SW 1271 (cell line): ENCODE measurements at places on chromosomes 5 and 9.

- no peak for DNase-seq
These were observed 149.7 kb upstream of the EFNA5 start for GRCh38 chr5:107820429-107820828.

GRCh38 chr9:17342696-17343095 is 207.9 kb downstream of the CNTLN start:
- DNase-seq = no peak

GRCh38 chr5:175365866-175366265 is 78.1 kb downstream of the DRD1 start:
- no peak for DNase-seq

DNA sequence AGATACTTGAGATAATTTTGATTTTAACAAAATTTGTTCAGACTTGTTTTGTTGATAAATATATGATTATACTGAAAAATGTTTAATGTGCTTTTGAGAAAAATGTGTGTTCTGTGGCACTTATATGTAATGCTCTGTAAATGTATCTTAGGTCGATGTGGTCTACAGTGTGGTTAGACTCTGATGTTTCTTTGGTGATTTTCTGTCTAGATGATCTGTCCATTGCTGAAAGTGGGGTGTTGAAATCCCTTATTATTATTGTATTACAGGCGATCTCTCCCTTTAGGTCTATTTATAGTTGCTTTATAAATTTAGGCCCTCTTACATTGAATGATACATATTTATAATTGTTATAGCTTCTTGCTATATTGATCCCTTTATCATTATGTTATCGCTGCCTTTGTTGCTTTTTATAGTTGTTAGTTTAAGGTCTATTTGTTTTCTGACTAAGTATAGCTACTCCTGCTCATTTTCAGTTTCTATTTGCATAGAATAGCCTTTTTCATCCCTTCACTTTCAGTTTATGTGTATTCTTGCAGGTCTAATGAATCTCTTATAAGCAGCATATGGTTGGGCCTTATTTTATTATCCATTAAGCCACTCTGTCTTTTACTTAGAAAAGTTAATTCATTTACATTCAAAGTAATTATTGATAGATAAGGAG is 124.3 kb downstream of the MRPS30 start:
- DNase-seq = no peak

GRCh38 chr9:136852664-136853595 is 784 bp downstream of the MAMDC4 start:
- DNase-seq = no peak

GRCh38 chr5:66629446-66629845 is 33.3 kb downstream of the MAST4 start:
- DNase-seq = no peak

- DNase-seq = no peak
These were observed 203.6 kb downstream of the ALDH1A1 start for GRCh38 chr9:72749276-72749675.

- DNase-seq = no peak
These were observed 32.1 kb upstream of the ALDOB start for GRCh38 chr9:101467690-101468089.
